ENCODE measurements at places on chromosomes 3 and 15.

DNA sequence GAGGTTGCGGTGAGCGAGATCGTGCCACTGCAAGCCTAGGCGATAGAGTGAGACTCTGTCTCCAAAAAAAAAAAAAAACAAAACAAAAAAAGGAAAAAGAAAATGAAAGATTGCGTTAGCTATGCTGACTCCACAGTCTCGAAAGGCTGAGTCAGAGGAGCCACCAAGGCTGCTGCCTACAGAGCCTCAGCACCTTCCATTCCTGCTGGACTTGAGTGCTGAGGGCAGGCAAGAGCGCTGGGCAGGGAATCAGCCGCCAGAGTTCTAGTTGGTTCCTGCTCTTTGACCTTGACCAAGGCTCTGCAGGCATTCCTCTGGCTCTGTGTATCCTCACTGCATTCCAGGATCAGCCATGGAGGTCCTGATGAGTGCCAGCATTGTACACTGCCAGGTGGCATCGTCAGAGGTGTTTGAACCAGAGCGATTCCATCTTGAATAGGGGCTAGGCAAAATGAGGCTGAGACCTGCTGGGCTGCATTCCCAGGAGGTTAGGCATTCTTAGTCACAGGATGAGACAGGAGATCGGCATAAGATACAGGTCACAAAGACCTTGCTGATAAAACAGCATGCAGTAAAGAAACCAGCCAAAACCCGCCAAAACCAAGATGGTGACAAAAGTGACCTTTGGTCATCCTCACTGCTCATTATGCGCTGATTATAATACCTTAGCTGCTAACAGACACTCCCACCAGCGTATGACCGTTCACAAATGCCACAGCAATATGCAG, 5.9 kb downstream of the MESP2 start:
- DNase-seq, result no peak

DNA sequence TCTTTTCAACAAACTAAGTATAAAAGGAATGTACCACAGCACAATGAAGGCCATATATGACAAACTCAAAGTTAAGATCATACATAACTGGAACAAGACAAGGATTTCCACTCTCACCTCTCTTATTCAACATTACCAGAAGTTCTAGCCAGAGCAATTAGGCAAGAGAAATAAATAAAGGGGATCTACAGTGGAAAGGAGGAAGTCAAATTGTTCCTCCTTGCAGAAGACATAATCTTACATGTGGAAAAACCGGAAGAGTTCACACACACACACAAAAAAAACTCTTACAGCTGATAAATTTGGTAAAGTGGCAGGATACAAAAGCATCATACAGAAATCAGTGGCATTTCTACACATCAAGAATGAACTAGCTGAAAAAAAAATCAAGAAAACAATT, 277.9 kb downstream of the MCTP2 start:
- DNase-seq, result no peak

DNA sequence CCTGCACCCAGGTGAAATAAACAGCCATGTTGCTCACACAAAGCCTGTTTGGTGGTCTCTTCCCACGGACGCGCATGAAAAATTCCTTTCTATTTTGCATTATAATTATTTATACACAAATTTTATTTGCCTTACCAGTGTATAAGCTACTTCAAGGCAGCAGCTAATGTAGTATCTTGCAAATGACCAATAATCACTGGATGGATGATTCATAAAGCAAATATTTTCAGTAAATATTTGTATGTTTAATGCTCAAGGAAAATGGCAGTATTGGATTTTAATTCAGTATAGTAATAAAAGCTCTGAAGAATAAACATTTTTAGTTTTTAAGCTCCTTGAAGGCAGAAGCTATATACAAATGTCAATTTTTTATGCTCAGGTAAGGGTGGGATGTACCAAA, 158.7 kb upstream of the NANOGP8 start:
- no peak for DNase-seq

DNA sequence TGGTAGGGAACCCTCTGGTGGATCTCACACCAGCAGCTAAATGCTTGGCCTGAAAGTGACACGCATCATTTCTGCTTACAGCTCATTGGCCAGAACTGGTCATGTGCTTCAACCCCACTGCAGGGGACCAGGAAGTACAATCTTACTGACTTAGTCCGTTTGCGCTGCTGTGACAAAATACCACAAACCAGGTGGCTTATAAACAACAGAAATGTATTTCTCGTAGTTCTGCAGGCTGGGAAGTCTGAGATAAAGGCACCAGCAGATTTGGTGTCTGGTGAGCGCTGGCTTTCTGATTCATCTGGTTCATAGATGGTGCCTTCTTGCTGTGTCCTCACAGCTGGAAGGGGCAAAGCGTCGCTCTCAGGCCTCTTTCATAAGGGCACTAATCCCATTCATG, 77.4 kb upstream of the SELENOK start:
- no peak for DNase-seq

DNA sequence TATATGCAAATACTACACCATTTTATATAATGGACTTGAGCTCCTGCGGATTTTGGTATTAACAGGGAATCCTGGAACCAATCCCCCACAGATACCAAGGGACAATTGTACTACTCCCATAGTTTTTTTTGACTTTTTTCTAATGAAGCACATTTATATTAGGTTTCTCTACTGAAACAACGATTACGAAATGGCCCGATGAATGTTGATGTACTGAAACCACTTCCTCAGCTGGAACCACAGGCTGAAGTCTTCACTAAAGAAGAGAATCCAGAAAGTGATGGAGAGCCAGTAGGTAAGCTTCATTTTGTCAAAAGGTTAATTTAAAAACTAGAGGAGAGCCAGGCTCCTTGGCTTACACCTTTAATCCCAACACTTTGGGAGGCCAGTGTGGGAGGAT, 121.5 kb upstream of the LRRFIP2 start:
- DNase-seq, result no peak

Data from stimulated activated CD4-positive, alpha-beta T cell treated with anti-CD3 and anti-CD28 coated beads, TNF-alpha, amount 100 ng/mL, for 24 hours (primary cell).